ENCODE measurements at places on chromosomes 5 and 9.

GRCh38 chr9:70256123-70256551 is 2.6 kb upstream of the SMC5 start:
- DNase-seq = no peak

DNA sequence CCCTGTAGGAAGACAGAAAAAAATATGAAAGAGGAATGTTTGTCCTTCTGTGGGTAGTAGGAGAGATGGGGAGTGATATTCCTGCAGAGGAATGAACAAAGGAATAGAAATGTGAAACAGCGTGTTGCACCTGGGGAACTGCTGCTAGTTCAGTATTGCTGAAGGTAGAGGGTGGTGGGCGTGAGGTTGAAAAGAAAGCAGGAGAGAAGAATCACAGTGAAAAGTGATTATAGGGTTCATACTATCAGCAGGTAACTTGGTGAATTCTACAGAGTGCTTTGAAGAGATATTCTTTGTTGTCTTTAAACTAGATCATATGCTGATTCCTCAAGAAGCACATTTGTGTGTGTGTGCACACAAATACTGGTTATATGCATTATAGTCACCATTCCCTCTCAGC is 95.6 kb downstream of the ADGRV1 start:
- no peak for DNase-seq

DNA sequence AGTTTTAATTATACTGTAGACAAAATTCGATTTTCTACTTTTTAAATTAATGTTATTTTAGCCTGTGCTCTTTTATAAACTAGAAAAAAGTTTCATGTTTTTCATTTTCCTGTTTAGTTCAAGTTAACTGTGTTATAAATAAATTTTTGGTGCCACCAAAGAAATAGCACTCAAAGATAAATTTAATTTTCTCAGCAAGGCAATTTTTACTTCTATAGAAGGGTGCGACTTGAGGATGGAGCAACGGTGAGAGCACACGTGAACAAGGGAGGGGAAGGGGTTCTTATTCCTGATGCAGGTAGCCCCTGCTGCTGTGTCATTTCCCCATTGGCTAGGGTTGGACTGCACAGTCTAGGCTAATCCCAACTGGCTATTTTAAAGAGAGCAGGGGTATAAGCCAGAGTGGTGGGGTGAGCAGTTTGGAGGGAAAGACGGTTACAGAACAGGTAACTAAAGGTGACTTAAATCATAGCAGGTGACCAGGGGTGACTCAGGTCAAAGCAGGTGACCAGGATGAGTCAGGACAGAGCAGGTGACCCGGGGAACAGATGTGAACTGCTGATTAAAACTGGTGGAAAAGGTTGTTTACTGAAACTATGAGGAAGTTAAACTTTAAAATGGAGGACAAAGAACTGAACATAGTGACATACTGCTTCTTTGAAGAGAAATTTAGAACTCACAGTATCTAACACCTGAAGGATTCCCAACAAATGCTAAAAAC is 104.6 kb upstream of the GPBP1 start:
- DNase-seq = no peak

DNA sequence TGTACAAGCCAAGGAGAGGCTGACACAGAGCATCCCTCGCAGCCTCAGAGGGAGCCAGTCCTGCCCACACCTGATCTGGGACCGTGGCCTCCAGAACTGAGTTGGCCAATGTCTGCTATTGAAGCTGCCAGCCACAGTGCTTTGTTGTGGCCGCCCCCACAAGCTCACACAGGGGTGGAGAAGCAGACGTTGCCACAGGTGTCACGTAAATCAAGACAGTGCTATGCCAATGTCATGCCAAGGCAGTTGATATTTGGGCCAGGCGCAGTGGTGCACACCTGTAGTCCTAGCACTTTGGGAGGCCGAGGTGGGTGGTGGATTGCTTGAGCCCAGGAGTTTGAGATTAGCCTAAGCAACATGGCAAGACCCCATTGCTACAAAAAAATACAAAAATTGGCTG is 17.3 kb upstream of the TERT start:
- no peak for DNase-seq

DNA sequence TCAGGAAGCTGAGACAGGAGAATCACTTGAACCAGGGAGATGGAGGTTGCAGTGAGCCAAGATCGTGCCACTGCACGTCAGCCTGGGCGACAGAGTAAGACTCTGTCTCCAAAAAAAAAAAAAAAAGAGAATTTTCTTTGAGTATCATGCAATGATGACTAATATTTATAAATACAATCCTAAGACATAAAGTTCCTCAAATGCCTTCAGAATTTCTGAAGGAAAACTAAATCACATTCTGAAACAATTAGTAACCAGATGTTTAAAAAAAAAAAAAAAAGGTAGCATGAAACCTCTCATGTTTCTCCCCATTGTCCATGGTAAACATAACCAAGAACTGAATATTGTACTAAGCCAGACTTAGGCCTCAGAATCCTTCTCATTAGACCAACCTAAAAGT is 23.1 kb downstream of the MLLT3 start:
- no peak for DNase-seq

DNA sequence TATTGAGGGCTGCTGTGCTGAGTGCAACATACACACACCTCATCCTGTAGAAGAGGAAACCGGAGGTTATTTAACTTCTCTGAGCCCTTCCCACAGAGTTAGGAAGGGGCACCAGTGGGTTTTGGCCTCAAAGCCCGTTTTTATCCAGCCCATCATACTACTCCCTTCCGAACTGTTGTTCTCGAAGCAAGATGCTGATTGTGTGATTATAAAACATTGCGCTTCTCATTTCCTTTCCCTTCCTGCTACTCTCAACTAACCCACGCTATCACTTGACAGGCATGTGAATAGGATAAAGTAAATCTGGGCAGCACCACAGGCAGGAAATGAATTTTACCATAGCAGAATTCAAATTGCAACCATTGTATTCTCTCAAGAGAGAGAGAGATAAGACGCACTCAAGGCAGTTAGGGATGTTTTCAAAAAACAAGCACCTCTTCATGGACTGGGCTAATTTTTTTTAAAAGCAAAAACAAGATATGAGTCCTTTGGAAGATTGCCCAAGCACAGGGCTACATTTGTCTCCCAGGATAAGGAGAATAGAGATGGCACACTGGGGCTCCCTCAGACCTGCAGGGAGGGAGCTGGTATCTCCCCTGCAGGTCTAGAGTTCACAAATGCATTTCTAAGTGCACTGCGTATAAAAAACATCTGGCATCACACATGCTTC is 52.6 kb downstream of the GNA14 start:
- DNase-seq = no peak

GRCh38 chr5:590346-590745 is 21.8 kb upstream of the CEP72 start:
- no peak for DNase-seq

DNA sequence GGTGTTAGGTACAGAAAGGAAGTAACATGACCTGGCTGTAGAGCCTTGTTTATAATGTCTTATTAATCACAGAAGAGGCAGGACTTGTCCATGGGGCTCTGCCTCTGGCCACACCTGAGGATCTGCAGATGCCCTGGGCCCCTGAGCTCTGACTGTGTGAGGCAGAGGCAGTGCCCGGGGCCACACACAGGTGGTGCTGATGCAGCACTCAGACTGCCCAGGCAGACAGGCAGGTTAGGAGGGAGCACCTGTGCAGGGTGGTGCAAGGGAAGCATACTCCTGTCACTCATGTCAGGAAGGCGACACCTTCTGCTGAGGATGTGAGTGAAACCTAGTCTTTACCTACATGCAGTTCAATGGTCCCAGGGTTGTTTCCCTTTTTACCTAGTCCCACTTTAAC is 88.7 kb downstream of the CFAP90 start:
- DNase-seq = no peak

- DNase-seq = no peak
Measured at GRCh38 chr9:38026021-38026809, 42.8 kb downstream of the SHB start.

GRCh38 chr5:4058899-4059298 is 463.3 kb downstream of the IRX1 start:
- DNase-seq = no peak

DNA sequence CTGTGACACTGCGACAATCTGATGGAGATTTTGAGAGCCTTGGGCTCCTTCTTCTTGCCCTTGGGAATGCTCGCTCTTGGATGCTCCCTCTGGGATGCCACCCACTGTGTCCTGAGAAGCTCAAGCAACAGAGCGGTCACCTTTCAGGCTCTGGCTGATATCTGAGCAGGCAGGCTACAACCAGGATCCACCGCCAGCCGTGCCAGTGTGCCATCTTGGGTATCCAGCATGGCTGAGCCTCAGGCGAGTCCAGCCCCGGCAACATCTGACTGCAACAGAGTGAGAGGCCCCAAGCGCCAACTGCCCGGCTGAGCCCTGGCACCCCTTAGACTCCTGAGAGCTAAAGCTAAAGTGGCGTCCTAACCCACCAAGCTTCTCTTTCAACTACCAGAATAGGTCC is 202.1 kb downstream of the IRX2 start:
- DNase-seq = no peak

DNA sequence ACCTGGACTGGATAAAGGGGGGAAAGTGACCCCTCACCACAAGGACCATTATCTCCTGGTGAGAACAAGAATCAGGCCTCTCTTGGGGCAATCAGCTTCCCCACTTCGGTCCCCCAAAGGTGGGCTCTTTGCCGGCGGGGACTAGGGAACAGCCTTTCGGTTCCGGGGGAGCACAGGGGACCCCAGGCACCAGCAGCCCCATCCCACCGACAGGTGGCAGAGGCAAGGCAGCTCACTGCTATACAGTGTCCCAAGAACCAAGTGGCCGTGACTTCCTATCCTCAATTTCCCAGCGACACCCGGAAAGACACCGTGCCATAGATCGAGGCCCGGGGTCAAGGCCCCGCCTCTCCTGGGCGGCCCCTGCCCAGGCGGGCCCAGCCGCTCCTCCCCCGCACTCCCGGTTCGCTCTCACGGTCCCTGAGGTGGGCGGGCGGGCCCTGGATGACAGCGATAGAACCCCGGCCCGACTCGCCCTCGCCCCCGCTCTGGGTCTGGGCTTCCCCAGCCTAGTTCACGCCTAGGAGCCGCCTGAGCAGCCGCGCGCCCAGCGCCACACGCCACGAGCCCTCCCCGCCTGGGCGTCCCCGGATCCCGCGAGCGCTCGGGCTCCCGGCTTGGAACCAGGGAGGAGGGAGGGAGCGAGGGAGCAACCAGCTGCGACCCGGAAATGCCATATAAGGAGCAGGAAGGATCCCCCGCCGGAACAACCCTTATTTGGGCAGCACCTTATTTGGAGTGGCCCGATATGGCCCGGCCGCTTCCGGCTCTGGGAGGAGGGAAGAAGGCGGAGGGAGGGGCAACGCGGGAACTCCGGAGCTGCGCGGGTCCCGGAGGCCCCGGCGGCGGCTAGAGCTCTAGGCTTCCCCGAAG is 655 bp upstream of the EGR1 start:
- DNase-seq = peak; percentile 89

DNA sequence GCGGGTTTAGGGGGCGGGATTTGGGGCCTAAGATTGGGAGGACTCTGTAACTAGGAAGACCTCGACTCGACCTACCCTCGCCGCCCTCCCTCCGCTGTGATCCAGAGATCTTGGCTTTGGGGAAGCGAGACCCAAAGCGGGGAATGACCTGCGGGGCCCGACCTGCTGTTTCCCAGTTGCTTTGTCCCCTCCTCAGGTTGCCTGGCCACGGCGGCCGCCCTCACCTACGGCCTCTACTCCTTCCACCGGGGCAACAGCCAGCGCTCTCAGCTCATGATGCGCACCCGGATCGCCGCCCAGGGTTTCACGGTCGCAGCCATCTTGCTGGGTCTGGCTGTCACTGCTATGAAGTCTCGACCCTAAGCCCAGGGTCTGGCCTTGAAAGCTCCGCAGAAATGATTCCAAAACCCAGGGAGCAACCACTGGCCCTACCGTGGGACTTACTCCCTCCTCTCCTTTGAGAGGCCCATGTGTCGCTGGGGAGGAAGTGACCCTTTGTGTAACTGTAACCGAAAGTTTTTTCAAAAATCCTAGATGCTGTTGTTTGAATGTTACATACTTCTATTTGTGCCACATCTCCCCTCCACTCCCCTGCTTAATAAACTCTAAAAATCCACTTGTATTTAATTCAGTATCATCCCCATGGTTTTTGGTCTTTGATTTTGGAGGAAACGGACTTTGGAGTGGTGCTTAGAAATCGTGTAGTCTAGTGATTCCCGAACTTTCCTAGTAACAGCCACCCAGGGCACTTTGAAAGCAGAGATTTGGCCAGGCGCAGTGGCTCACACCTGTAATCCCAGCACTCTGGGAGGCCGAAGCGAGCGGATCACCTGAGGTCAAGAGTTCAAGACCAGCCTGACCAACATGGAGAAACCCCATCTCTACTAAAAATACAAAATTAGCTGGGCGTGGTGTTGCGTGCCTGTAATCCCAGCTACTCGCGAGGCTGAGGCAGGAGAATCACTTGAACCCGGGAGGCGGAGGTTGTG is 878 bp downstream of the HIGD2A start:
- DNase-seq = no peak

- no peak for DNase-seq
Measured at GRCh38 chr5:156477196-156477595, 150.2 kb downstream of the SGCD start.

GRCh38 chr5:129345213-129345924 is 114.7 kb upstream of the ADAMTS19 start:
- no peak for DNase-seq

DNA sequence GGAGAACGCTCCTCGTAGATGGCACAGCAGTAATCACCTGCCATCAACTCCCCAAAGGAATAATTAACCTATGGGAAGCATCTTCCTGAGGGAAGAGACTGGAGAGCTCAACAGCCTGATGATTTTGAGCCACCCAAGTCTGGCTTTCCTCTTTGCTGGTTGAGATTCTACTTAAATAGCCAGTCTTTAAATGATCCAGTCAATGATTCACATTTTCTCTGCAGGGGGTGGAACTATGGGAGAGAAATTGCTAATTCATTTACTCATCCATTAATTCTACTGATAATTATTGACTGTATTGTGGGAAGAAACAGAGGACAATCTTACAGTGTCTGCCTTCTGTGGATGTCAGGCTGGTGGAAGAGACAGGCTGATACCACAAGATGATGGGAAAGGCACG is 355.0 kb upstream of the PANK3 start:
- DNase-seq = no peak

DNA sequence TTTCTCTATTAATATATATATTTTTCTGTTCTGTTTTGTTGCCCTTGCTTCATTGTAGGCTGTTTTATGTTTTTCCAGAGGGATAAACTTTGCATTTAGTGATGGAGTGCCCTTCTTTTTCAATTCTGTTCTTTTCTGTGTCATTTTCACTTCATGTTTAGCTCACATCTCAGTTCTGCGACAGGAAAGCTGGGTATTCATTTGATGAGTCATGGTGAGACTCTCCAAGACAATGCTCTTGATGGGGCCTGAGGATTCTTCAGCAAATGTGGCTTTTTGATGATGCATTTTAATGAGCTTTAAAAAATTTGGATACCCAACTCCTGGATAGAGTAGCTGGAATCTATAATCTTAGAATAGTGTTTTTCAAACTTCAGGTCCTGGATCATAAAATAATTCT is 56.5 kb upstream of the SPATA31D4 start:
- no peak for DNase-seq

DNA sequence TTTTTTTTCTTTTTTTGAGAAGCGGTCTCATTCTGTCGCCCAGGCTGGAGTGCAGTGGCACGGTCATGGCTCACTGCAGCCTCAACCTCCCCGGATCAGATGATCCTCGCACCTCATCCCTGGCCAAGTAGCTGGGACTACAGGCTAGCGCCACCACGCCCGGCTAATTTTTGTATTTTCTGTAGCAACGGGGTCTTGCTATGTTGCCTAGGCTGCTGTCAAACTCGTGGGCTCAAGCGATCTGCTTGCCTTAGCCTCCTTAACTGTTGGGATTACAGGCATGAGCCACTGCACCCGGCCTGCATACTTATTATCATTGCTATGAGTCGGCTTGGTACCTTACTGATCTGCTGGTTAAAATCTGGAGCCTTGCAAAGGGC is 790 bp upstream of the IARS1 start:
- DNase-seq = no peak

- no peak for DNase-seq
Measured at GRCh38 chr5:99607124-99607523, 678.3 kb upstream of the CHD1 start.
